Upper lobe of left lung (tissue), 6 donors: ENCODE measurements at places on chromosomes 11 and 22. TPM values are rescaled to one million over a fixed set of nuclear protein-coding genes. Genes with fewer than 3 reads are reported as not detected.
A peak's percentile ranks its signal among the peaks of the same experiment; 100 is the strongest.

DNA sequence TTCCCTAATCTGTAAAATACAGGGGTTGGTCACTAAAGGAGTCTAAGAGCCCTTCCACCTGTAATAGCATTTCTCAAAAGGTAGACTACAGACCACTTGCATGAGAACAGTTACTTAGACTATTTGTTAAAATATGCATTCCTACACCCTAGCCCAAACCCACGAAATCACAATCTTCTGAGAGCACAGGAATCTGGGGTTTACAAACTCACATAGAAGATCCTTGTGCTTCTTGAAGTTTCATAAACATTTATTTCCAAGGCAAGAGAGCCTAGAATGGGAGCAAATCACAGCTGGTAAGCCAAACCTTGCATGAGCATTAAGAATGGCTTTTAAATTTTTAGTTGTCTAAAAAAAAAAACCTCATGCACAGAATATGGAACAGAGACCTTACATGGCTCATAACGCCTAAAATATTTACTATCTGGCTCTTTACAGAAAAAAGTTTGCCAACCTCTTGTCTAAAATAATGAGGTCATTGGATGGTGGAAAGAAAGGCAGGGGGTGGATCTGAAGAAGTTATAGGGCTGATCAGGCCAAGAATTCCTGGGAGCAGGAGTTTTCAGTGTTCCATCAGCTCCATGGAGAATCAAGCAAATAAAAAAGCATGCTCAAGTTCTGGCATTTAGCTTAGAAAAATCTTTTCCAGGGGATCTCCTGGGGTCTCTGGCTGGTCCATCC lies 133.4 kb downstream of the CCDC34 start:
- DNase-seq, result no peak
- no peaks in the 10 kb centered on the region for H3K36me3 ChIP-seq
- H3K27ac ChIP-seq, result no peak overlapping the region
- H3K27me3 ChIP-seq, result no peaks in the 10 kb centered on the region

DNA sequence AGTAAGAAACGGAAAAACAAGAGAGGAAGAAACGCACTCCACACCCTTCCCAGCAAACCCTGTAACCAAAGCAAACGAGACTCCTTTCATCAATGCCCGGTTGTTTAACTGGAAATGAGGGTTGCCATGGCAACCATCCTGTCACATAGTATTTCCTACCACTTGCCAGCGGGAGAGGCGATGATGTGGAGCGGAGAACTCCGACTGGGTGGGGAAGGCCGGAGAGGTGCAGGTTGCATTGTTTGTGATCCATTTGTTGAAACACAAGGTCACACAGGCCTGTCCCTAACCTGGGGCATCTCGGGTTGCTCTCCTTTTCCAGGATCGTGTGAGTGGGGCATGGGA lies 609.9 kb downstream of the BUD13 start:
- no peaks in the 10 kb centered on the region for H3K36me3 ChIP-seq
- no peak for DNase-seq
- H3K4me1 ChIP-seq, result no peaks in the 10 kb centered on the region
- H3K27me3 ChIP-seq, result no peaks in the 10 kb centered on the region
- H3K27ac ChIP-seq, result no peak overlapping the region

- H3K27ac ChIP-seq, result no peak overlapping the region
- no peaks in the 10 kb centered on the region for H3K4me1 ChIP-seq
- H3K36me3 ChIP-seq, result no peaks in the 10 kb centered on the region
- H3K4me3 ChIP-seq, result no peak overlapping the region
Measured at GRCh38 chr11:113168354-113169342, 145.7 kb upstream of the TTC12 start.

- no peak overlapping the region for H3K4me3 ChIP-seq
- no peak for DNase-seq
- H3K27me3 ChIP-seq, result no peaks in the 10 kb centered on the region
- H3K36me3 ChIP-seq, result no peaks in the 10 kb centered on the region
- H3K4me1 ChIP-seq, result peaks cover 12% of the 10 kb centered on the region
- H3K27ac ChIP-seq, result no peak overlapping the region
Measured at GRCh38 chr11:76747915-76748860, 35.0 kb upstream of the TSKU start.

GRCh38 chr11:129639300-129639699 lies 176.3 kb upstream of the TMEM45B start:
- H3K4me1 ChIP-seq, result no peaks in the 10 kb centered on the region
- H3K4me3 ChIP-seq, result no peak overlapping the region
- H3K27ac ChIP-seq, result no peak overlapping the region
- no peaks in the 10 kb centered on the region for H3K36me3 ChIP-seq

GRCh38 chr11:73241300-73241699 lies 23.2 kb downstream of the P2RY2 start:
- no peak overlapping the region for H3K4me3 ChIP-seq
- peaks cover 27% of the 10 kb centered on the region for H3K4me1 ChIP-seq
- no peaks in the 10 kb centered on the region for H3K27me3 ChIP-seq
- H3K27ac ChIP-seq, result no peak overlapping the region

DNA sequence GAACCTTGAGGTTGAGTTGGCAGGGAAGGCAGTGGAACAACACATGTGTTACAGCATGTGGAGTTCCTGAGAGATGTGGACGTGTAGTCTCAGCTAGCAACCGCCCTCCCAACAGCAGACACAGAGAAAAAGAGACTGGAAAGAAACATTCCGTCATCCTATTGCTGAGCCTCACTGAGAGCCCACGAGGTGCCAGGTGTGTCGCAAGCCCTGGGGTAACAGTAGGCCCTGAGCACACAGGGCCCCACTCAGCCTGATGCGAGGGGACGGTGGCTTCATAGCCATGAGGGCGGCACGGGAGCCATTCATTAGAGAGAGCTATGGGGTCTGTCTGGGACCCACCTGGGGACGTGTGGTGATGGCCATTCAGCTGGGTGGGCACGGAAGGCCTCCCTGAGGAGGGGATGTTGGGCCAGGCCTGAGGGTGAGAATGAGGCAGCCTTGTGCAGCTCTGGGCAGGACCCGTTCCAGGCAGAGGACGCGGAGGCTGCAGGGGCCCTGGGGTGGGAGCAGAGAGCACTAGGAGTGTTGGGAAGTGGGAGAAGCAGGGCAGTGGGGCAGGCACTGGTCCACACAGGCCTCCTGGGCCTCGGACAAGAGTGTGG lies 26.2 kb downstream of the MPPED1 start:
- H3K27ac ChIP-seq, result no peak overlapping the region
- H3K36me3 ChIP-seq, result no peaks in the 10 kb centered on the region
- DNase-seq, result no peak

DNA sequence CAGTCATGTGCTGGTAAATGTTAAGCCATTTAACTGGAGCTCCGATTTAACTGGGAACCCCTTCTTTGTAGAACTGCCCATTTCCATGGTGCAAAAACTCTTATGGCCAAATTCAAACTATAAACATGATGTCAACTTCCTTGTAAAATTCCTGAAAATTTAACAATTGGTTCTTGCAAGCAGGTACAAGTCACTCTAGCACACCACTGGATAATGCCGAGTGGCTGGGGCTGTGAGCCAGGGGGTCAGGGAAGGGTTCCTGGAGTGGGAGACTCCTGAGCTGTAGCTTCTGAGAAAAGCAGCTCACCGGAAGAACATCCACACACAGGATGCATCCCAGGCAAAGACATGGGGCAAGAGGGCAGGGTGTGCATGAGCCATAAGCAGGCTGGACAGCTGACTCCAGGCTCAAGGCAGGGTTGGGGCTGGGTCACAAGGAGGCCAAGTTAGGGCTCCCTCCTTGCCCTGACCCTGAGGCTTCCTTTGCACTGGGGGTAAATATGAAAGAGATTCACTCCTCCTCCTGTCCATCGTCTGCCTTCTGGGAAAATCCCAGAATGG lies 18.2 kb downstream of the P2RY2 start:
- no peaks in the 10 kb centered on the region for H3K27me3 ChIP-seq
- H3K27ac ChIP-seq, result no peak overlapping the region
- DNase-seq, result no peak
- H3K4me3 ChIP-seq, result no peak overlapping the region
- H3K36me3 ChIP-seq, result no peaks in the 10 kb centered on the region

DNA sequence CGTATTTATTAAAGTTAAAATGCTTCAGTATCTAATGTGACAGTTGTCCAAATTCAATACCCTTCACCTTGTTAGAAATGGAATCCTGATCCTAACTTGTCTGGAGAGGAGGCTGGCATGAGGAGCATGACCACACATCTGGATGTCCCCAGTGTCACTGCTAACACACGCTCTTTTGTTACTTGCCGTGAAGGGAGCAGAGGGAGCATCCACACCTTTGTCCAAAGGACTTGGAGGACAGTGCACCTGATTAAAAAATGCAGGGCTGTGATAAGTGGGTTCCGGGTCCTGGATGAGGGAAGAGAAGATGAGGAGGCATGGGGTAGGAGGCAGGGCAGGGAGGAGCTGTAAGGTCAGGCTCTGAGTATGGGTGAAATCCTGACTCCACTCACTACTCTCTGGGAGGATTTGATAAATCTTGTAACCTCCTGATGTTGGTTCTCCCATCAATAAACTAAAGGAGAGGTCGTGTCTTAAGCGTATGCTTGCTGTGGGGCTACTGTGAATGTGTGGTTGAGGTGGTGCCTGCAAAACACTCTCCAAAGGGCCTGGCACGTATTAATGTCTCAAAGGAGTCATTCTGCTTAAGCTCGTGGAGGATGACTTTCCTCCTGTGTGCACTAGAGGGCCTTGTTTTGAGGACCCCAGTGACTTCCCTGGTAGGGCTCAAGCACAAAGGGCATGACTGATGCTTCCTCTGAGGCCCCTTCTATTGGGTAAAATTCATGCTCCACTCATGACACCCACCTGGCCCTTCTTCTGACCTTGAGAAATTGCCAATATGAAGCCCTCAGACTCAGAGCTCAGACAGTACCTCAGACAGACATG lies 16.8 kb upstream of the IGLL5 start:
- H3K4me3 ChIP-seq, result no peak overlapping the region
- H3K27ac ChIP-seq, result no peak overlapping the region
- H3K27me3 ChIP-seq, result no peaks in the 10 kb centered on the region
- no peak for DNase-seq
- H3K36me3 ChIP-seq, result no peaks in the 10 kb centered on the region
- H3K4me1 ChIP-seq, result no peaks in the 10 kb centered on the region

DNA sequence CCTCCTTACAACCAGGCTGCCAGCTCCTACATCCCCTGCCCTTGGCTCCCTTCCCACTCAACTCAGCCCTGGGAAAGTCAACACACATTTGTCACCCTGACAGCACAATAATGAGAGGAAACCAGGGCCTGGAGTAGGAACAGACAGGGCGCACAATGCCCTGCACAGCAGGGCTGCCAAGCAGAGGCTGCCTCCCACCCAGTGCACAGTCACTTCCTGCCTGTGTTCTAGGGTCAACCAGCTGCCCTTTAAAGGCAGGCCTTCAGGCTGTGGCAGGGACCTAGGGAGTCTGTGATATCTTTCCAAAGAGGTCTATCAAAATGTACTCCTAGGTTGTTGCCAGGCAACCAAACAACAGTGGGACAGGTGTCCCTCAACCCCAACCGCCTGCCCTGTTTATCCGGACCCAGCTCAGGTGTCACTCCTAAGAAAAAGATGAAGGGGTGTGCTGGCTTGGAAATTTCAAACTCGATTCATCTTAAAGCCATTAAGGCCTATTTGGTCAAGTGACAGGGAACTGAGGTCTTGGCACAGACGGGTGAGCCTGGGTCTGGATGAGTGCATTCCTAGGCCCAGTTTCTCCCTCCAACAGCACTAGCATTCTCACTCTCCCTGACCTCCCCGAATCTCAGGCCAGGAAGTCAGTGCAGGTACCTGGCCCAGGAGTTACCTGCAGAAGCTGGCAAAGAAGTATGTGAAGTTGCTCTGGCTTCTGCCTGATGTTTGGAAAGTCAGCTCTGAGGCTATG lies 110.3 kb upstream of the PITPNB start:
- peak overlapping the region; percentile 87 for H3K27ac ChIP-seq
- H3K4me1 ChIP-seq, result peaks cover 49% of the 10 kb centered on the region
- DNase-seq, result peak; percentile 63
- no peak overlapping the region for H3K4me3 ChIP-seq
- no peaks in the 10 kb centered on the region for H3K27me3 ChIP-seq
- H3K36me3 ChIP-seq, result no peaks in the 10 kb centered on the region

DNA sequence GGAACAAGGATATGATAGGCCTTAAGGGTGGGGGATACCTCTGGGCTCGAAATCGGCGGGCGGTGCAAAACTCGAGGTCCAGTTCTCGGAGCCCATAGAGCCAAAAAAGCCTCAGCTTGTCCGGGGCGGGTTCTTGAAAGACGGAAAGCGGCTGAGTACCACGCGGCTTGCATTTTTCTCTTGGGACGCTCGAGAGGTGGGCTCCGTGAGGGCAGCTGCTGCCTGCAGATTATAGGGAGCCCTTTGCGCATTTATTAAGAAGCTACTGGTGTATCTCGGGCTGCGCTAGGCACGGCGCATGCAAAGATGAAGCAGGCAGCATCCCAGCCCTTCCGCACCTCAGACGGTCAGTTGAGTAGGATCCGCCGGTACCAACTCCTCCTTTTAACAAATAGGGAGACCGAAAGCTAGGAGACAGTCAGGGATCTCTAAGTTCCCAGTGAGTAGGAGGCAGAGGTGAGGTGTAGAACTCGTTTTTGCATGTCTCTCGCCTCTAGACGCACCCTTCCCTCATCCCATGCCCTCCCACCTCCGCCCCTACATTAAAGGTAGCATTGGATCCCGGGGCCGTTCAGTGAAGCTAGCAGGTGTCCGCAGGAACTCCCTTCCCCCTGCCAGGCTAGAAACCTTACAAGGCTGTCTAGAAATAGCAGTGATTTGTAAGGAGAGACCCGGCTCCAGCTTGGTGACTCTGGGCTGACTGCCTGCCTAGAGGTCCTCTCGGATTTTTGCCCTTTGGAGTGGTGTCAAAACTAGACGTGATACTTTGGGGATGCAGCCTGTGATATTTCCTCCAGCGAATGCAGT lies 768 bp downstream of the LDHA start:
- H3K27ac ChIP-seq, result peak overlapping the region; percentile 93
- peak overlapping the region; percentile 79 for H3K4me3 ChIP-seq
- DNase-seq, result no peak
- H3K36me3 ChIP-seq, result peaks cover 35% of the 10 kb centered on the region

- H3K4me1 ChIP-seq, result peaks cover 15% of the 10 kb centered on the region
- DNase-seq, result no peak
- H3K36me3 ChIP-seq, result peaks cover 27% of the 10 kb centered on the region
- H3K27me3 ChIP-seq, result no peaks in the 10 kb centered on the region
Measured at GRCh38 chr11:65085446-65085845, 1.4 kb downstream of the ZFPL1 start.

GRCh38 chr11:69475866-69476471 lies 5.5 kb upstream of the LINC01488 start:
- DNase-seq, result peak; percentile 54
- peaks cover 8% of the 10 kb centered on the region for H3K4me1 ChIP-seq
- H3K36me3 ChIP-seq, result no peaks in the 10 kb centered on the region
- no peak overlapping the region for H3K4me3 ChIP-seq

LMF2 gene
- 77.9 TPM for total RNA-seq

GDPD4 gene
- not detected for total RNA-seq

PRCP gene
- total RNA-seq, result 38.0 TPM
